ENCODE measurements at places on chromosomes 2 and 18. TPM values are rescaled to one million over a fixed set of nuclear protein-coding genes. Genes with fewer than 3 reads are reported as not detected.

PLGLB2 gene
- total RNA-seq: 5.2 TPM

BIN1 gene
- total RNA-seq: 118 TPM

MPP4 gene
- total RNA-seq: not detected

IL37 gene
- total RNA-seq: not detected

NT5DC4 gene
- not detected for total RNA-seq

HOXD1 gene
- not detected for total RNA-seq

VWA3B gene
- not detected for total RNA-seq

MC5R gene
- 0.09 TPM for total RNA-seq

DUSP19 gene
- 0.93 TPM for total RNA-seq

RTP5 gene
- 0.07 TPM for total RNA-seq

HK2 gene
- total RNA-seq: 37.0 TPM

BMP10 gene
- 0.09 TPM for total RNA-seq

TNS1 gene
- total RNA-seq: 0.36 TPM

GAREM2 gene
- total RNA-seq: 4.1 TPM

KLHL41 gene
- not detected for total RNA-seq

CCDC85A gene
- total RNA-seq: not detected

EPAS1 gene
- 21.1 TPM for total RNA-seq

LYPD1 gene
- total RNA-seq: not detected

C2orf78 gene
- not detected for total RNA-seq

SULT1C4 gene
- total RNA-seq: not detected

LPIN2 gene
- total RNA-seq: 74.4 TPM

RMC1 gene
- 57.5 TPM for total RNA-seq

PDE1A gene
- not detected for total RNA-seq

CXCR1 gene
- 1.6 TPM for total RNA-seq

CELF4 gene
- not detected for total RNA-seq

ITGB6 gene
- not detected for total RNA-seq

ACSL3 gene
- 51.5 TPM for total RNA-seq

FRZB gene
- not detected for total RNA-seq

KCNK3 gene
- not detected for total RNA-seq

CYP27A1 gene
- 0.18 TPM for total RNA-seq

TUBA3E gene
- total RNA-seq: not detected

SPP2 gene
- total RNA-seq: not detected

RAD51AP2 gene
- total RNA-seq: not detected
